ENCODE measurements at places on chromosomes 1 and 21. TPM values are rescaled to one million over a fixed set of nuclear protein-coding genes. Genes with fewer than 3 reads are reported as not detected.

GRCh38 chr1:201591348-201591747, 52.4 kb downstream of the NAV1 start:
- no peak for DNase-seq
- no peaks in the 10 kb centered on the region for H3K27me3 ChIP-seq
- H3K4me3 ChIP-seq, result no peak overlapping the region
- no peaks in the 10 kb centered on the region for H3K4me1 ChIP-seq
- no peak overlapping the region for H3K27ac ChIP-seq
- no peaks in the 10 kb centered on the region for H3K36me3 ChIP-seq

DNA sequence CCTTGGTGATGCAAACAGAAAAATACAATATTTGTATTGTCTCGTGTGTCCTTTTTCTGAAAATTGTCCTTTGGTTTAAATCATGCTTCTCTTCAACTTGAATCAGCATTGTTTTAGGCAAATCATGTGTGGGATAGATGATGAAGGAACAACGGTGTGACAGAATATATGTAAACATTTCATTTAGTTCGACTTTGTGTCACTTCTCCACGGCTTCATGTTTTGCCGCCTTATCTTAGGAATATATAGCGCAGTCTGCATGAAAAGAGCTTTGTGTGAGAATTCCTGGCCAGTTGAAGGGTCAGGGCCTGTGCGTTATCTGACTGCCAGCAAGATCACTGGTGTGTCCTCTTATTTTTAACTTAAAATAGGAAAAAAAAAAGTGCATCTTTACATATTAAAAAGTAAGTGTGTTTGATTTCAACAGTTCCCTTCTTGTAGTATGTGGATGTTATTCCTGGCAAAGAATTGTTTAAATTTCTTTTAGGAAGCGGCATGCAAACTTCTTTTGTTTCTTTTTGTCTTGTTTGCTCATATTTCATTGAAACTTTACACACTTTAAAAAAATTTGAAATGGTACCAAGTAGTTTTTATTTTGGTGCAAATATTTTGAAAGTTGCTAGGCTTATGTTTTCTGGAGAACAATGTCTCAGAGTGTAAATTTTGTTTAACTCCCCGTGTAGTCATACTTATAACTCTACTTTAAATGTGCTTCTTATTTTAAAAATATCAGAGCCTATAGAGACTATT, 465.2 kb downstream of the USP25 start:
- no peaks in the 10 kb centered on the region for H3K27me3 ChIP-seq
- H3K27ac ChIP-seq, result no peak overlapping the region
- no peaks in the 10 kb centered on the region for H3K4me1 ChIP-seq
- no peak overlapping the region for H3K4me3 ChIP-seq
- DNase-seq, result no peak
- H3K36me3 ChIP-seq, result no peaks in the 10 kb centered on the region

GRCh38 chr21:39579734-39580332, 32.9 kb upstream of the B3GALT5 start:
- H3K36me3 ChIP-seq, result no peaks in the 10 kb centered on the region
- no peak for DNase-seq
- H3K4me1 ChIP-seq, result no peaks in the 10 kb centered on the region
- no peak overlapping the region for H3K4me3 ChIP-seq
- H3K27me3 ChIP-seq, result no peaks in the 10 kb centered on the region

DNA sequence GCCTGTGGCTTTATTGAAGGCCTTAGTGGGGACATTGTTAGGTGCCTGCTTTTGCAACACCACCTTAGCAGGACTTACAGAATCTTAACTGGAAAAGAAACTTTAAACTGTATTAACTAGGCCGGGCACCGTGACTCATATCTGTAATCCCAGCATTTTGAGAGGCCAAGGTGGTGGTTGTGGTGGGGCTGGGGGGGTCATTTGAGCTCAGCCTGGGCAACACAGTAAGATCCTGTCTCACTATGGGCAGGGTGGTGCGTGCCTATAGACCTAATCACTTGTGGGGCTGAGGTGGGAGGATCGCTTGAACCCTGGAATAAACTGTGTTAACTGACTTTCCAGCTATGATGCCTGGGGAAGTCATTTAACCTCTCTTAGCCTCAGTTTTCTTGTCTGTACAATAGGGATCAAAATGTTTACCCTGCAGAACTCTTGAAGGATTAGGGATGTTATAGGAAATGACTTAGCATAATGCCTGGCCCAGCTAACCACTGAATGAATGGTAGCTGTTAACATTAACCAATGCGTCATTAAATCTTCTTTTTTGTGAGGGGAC, 39.5 kb downstream of the IER5 start:
- no peak overlapping the region for H3K4me3 ChIP-seq
- no peak overlapping the region for H3K27ac ChIP-seq
- no peaks in the 10 kb centered on the region for H3K27me3 ChIP-seq
- peaks cover 41% of the 10 kb centered on the region for H3K4me1 ChIP-seq
- H3K36me3 ChIP-seq, result no peaks in the 10 kb centered on the region

DNA sequence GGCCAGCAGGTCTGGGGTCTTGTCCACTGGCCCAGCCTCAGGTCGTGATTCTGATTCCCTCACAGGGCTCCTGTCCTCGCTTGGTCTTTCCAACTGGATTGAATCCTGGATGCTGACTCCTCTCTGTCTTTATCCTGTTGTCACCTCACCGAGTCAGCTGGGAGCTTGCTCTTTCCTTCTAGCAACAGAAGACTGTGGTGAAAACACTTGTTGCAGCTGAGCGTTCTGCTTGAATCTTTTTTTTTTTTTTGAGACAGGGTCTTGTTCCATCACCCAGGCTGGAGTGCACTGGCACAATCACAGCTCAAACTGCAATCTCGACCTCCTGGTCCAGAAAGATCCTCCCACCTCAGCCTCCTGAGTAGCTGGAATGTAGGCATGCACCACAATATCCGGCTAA, 8.0 kb upstream of the WNT4 start:
- H3K27me3 ChIP-seq, result no peaks in the 10 kb centered on the region
- no peak overlapping the region for H3K27ac ChIP-seq
- no peaks in the 10 kb centered on the region for H3K4me1 ChIP-seq
- no peaks in the 10 kb centered on the region for H3K36me3 ChIP-seq

The IFI16 gene
- total RNA-seq, result 151 TPM

The GJA5 gene
- total RNA-seq, result not detected

The SLAMF8 gene
- total RNA-seq, result 2.8 TPM

The DMRTA2 gene
- total RNA-seq, result not detected
